ENCODE measurements at places on chromosomes 3 and 15.

DNA sequence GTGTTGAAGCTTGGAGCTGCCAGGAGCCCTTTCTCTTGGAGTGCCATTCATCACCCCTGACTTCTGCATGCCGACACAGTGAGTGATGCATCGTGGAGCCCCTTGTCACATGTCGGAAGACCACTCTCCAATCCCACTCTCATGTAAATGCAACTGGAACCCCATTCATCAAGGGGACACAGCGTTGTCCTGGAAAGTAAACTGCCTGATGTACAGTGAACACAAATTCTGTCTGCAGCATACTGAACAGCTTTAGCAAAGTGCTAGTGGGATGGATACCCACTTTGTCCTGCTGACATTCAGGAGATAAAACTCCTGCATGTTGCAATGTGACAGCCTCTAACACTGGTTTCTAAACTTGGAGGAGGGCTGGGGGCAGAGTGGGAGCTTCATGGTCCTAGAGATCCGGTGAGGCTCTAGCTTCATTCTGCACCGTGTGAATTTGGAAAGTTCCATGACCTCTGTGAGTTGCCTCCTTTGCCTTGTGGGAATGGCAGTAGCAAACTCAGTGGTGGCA lies 194.8 kb downstream of the CLSTN2 start:
- no peak for DNase-seq

DNA sequence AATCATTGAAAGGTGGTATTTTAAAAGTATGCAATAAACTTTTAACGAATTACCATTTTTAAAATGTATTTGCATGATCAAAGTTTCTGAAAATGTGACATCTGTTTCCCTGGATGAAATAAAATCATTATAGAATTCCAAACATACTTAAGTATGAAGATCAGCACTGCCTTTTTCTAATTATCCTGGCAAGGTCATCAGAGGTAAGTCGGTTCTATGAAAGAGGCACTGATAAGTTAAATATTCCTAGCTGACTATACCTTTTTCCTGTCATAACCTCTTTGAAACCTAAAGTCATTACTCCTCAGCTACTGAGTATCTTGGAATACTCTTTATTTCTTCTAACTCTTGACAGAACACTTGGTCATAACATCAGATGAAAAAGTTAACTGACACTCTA lies 406.1 kb upstream of the ALCAM start:
- no peak for DNase-seq

- DNase-seq, result no peak
Observed at GRCh38 chr3:81198756-81199155, 562.7 kb downstream of the GBE1 start.

DNA sequence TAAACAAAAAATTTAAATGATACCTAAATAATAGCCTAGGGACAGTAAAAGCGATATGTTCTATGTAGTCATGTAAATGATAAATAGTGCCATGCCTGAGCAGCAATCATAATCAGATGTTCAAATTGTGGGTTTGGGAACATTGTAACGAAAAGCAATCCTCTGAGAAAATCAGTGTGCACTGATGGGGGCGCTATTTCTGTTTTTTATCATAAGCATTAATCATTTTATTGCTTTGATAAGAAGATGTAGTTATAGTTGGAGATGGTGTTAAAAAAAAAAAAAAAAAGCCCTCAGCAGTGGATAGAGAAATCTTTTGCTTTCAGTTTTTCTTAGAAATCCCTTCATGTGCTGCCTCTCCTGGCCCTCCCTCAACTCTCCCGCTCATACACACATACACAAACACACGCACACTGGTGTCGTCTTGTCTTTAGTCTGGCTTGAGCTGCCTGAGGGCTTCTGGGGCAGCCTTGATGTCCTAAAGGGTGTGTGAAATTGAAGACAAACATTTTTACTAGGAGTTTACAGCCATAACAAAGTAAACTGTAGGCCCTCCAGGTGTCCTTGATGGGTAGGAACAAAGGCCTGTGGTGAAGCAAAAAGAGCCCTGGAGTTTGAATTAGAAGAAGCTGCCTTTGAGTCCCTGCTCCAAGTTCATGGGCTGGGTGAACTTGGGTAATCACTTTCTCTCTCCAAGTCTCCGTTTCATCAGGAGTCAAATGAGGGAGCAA lies 428.1 kb downstream of the SOX2 start:
- DNase-seq, result no peak

- DNase-seq, result no peak
Observed at GRCh38 chr3:169389211-169389924, 274.1 kb downstream of the MECOM start.

- DNase-seq, result no peak
Observed at GRCh38 chr3:135982922-135983581, 17.5 kb downstream of the PPP2R3A start.

- no peak for DNase-seq
Observed at GRCh38 chr3:57818772-57819171, 62.7 kb downstream of the SLMAP start.
